ENCODE measurements at places on chromosomes 3 and 15.

- no peak for DNase-seq
These were observed 153.9 kb downstream of the APBA2 start for GRCh38 chr15:29039466-29040369.

- no peak for DNase-seq
These were observed 305.0 kb upstream of the SLCO3A1 start for GRCh38 chr15:91548549-91548948.

GRCh38 chr3:34619990-34620389 lies 821.6 kb downstream of the PDCD6IP start:
- DNase-seq, result no peak

- DNase-seq, result no peak
These were observed 38.0 kb upstream of the DPH6 start for GRCh38 chr15:35583863-35584528.

GRCh38 chr3:170346481-170347392 lies 10.8 kb upstream of the SKIL start:
- no peak for DNase-seq

GRCh38 chr3:139202226-139202958 lies 141.4 kb upstream of the MRPS22 start:
- no peak for DNase-seq

All from AG04449 (cell line).